Kidney glomerular epithelial cell (primary cell): ENCODE measurements at places on chromosomes 5 and 9.

DNA sequence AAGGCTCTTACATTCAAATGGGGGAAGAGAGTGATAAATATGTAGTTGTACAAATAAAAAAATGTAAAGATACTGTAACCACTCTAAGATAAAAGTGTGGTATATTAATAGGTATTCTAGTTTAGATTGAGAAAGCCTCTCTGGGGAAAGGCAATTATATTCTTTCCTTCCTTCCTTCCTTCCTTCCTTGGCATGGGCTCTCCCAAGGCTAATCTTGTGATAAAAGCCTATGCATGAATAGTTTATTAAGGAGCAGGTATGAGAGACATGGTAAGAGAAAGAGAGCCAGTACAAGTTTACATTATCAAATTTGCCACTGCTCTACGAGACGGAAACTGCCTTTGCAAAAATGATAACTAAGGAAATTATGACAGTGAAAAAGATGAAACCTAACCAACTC, 588.8 kb downstream of the PRELID2 start:
- DNase-seq: no peak

GRCh38 chr5:21644032-21644431, 1209.1 kb downstream of the CDH12 start:
- no peak for DNase-seq

GRCh38 chr9:37030611-37030939, 3.5 kb downstream of the PAX5 start:
- DNase-seq: no peak

DNA sequence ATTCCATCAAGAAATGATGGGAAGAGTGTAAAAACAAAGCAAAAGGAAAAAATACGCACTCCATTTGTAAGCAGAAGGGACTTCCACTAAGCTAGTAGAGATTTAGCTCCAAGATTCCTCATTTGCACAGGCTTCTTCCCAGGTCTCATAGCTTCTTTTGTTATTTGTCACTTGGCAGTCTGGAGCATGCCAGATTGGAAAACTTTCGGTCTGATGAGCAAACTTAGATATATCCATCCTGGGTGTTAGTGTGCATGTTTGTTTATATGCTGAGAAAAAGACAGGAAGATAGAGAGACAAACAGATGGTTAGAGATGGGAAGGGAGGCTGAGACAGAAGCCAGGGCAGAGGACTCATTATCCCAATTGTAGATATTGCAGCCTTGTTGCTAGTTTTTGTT, 1644.5 kb upstream of the NUDT12 start:
- no peak for DNase-seq

DNA sequence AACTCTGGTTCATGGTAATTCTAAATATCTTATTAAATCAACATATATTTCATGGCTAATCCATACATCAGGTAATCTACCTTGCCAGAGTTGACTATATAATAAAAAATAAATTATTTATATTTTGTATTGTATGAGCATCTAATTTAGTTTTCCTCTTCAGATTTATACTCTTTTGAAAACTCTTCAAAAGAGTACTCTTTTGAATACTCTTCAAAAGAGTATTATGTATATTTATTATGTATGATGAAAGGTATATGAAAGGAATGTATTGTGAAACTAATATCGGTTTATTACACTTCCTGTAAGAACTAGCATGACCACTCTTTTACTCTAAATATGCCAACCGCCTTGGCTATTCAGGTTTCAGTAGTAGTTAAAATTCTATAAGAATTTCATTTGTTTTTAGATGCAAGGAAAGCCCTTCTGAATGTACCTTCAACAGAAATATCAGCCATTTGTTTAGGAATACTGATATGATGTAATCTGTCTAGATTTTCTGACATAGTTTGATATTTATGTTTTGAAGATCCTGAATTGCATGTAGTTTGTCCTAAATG, 178.7 kb downstream of the WDR70 start:
- no peak for DNase-seq

GRCh38 chr5:127909821-127910220, 173.7 kb upstream of the SLC12A2 start:
- no peak for DNase-seq

GRCh38 chr5:107289030-107289714, 381.6 kb downstream of the EFNA5 start:
- DNase-seq: no peak

DNA sequence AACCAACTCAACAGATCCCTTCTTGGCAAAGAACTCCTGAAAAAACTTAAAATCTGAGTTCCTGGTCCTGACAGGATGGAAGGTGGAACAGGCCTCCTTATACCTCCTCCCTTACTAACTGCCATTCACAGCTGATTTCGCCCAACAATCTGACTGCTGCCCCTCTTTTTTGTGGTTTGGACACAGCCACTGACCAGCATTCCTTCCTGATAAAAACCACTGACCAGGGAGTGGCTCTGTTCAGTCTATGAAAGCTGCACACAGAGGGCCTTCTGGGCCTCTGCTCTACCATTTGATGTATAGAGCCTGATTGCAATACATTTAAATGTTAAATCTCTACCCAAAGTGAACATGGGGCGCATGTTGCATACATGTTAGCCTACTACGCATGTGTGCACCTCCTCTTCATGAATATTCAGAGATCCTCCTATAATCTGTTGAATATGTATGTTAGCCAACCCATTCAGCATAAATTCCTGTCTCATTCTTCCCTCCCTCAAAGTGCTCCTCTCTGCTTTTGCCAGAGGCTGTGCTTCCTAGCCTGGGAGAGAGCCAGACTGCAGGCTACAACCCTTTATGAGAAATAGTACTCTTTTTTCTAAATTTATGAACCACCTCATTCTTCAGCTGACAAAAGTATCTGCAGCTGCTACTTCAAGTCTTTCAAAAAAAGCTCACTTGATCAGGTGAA, 93.7 kb upstream of the MRPS30 start:
- no peak for DNase-seq

GRCh38 chr9:115216873-115217272, 98.9 kb upstream of the TNC start:
- no peak for DNase-seq

- peak; percentile 94 for DNase-seq
These were observed 10.3 kb upstream of the DOCK2 start for GRCh38 chr5:169626779-169627178.
